Naive B cell (primary cell): ENCODE measurements at places on chromosomes 13 and 19. TPM values are rescaled to one million over a fixed set of nuclear protein-coding genes. Genes with fewer than 3 reads are reported as not detected.
A peak's percentile ranks its signal among the peaks of the same experiment; 100 is the strongest.

- no peak overlapping the region for H3K4me3 ChIP-seq
- H3K36me3 ChIP-seq: no peaks in the 10 kb centered on the region
- H3K27me3 ChIP-seq: no peaks in the 10 kb centered on the region
- H3K4me1 ChIP-seq: peaks cover 33% of the 10 kb centered on the region
Measured at GRCh38 chr13:97325738-97326137, 103.6 kb downstream of the MBNL2 start.

Gene C19orf67
- polyA plus RNA-seq: not detected

Gene OR7D2
- not detected for polyA plus RNA-seq

DNA sequence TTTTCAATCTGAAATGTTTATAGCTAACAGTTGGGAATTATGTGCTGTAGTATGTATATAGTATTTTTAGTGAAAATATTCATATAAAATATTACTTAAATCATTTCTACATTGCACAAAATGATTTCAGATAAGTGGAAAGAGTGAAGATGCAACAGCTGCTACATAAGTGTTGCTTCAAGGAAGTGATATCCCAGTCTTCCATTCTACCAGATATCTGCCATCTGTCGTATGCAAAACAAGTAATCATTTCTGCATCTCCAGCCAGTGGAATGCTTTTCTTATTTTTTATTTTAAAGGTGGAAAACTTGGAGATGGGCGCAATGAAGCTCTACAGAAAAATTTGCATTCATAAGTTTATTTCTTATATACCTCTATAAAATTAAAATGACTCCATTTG, 152.5 kb upstream of the MAB21L1 start:
- H3K27ac ChIP-seq: no peak overlapping the region
- H3K27me3 ChIP-seq: no peaks in the 10 kb centered on the region
- no peaks in the 10 kb centered on the region for H3K36me3 ChIP-seq
- DNase-seq: no peak
- H3K4me1 ChIP-seq: no peaks in the 10 kb centered on the region

Gene TJP3
- 1.2 TPM for polyA plus RNA-seq

DNA sequence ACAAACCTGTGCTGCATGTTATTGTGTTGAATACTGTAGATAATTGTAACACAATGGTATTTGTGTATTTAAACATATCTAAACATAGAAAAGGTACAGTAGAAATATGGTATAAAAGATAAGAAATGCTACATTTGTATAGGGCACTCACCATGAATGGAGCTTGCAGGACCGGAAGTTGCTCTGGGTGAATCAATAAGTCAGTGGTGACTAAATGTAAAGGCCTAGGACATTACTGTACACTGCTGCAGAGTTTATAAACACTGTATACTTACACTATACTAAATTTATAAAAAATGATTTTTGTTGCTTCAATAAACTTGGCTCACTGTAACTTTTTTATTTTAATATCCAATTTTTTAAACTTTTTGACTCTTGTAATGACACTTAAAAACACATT, 34.4 kb downstream of the LMO7 start:
- no peaks in the 10 kb centered on the region for H3K27me3 ChIP-seq
- no peak overlapping the region for H3K27ac ChIP-seq
- no peak overlapping the region for H3K4me3 ChIP-seq

DNA sequence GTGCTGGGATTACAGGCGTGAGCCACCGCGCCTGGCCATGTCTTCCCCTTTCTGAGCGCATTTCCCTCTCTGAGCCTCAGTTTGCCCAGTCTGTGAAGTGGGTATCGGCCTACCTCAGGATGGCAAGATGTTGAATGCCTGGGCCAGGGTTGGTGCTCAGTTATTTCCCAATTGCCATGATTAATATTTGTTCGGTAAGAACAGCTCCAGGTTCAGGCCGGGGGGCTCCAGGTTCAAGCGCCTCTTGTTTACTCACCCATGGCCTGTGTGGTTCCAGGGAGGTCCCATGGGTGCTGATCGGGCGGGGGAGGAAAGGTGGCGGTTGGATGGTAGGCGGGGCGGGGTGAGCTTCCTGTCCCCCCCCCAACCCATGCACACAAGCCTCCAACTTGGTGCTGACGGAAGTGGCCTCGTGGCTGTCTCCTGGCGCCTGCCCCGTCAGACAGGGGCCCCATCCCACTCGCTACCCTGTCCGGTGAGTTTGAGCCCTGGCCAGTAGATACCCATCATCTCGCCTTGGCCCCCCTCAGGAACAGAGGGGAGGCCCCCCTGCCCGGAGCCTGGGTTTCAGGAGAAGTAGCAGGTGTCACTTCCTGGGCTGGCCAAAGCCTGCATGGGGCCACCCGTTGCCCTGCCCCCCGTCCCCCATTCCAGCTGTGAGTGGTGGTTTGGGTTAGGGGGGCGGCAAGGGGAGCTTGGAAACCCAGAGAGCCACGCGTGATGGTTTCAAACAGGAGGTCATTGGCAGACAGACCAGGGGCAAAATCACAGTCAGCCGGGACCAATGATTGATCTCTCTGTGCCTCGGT, at the start of gene FCHO1:
TSS of gene FCHO1 (plus strand) at position 375 of the 809 bp plus-strand sequence. CDS start 3,688 bp downstream, outside the sequence.
- no peaks in the 10 kb centered on the region for H3K27me3 ChIP-seq
- peak; percentile 93 for DNase-seq
- peak within 1 kb of the TSS; percentile 97 for H3K27ac ChIP-seq
- peaks cover 11% of the 10 kb centered on the region for H3K36me3 ChIP-seq

Gene CLEC4G
- 3.2 TPM for polyA plus RNA-seq

- no peak for DNase-seq
- H3K27ac ChIP-seq: no peak overlapping the region
- no peaks in the 10 kb centered on the region for H3K4me1 ChIP-seq
- H3K36me3 ChIP-seq: no peaks in the 10 kb centered on the region
- H3K4me3 ChIP-seq: no peak overlapping the region
Measured at GRCh38 chr13:72540881-72541280, 186.5 kb downstream of the MZT1 start.

Gene POLR2I
- polyA plus RNA-seq: 139 TPM

GRCh38 chr13:111923991-111924677, 142.8 kb upstream of the SOX1 start:
- peaks cover 5% of the 10 kb centered on the region for H3K27me3 ChIP-seq
- no peaks in the 10 kb centered on the region for H3K4me1 ChIP-seq
- H3K27ac ChIP-seq: no peak overlapping the region
- no peaks in the 10 kb centered on the region for H3K36me3 ChIP-seq
- no peak overlapping the region for H3K4me3 ChIP-seq
- no peak for DNase-seq

DNA sequence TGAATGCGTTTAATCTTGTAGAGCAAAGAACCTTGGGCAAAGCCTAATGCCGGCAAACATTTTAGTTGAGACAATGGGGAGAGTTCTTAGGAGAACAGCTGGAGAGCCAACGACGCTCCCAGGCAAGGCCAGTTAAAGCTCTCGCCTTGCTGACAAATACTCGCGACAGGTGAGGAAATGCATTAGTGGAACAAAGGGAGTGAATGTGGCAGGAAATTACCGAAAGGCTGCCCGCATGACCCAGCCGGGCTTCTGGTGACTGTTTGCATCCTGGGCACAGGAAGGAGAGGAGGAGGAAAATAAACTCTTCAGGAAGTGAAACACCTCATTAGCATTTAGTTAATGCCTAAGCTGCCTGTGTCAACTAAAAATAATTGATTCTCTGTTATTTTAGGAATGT, 74.6 kb downstream of the SHISA2 start:
- no peak overlapping the region for H3K27ac ChIP-seq
- H3K4me3 ChIP-seq: no peak overlapping the region
- DNase-seq: no peak
- no peaks in the 10 kb centered on the region for H3K36me3 ChIP-seq
- peaks cover 43% of the 10 kb centered on the region for H3K27me3 ChIP-seq
- H3K4me1 ChIP-seq: peaks cover 5% of the 10 kb centered on the region

- no peak for DNase-seq
- no peaks in the 10 kb centered on the region for H3K36me3 ChIP-seq
- H3K4me1 ChIP-seq: no peaks in the 10 kb centered on the region
- peaks cover 57% of the 10 kb centered on the region for H3K27me3 ChIP-seq
- no peak overlapping the region for H3K4me3 ChIP-seq
Measured at GRCh38 chr19:1531587-1531986, 7.7 kb downstream of the PLK5 start.

Gene CILP2
- not detected for polyA plus RNA-seq

DNA sequence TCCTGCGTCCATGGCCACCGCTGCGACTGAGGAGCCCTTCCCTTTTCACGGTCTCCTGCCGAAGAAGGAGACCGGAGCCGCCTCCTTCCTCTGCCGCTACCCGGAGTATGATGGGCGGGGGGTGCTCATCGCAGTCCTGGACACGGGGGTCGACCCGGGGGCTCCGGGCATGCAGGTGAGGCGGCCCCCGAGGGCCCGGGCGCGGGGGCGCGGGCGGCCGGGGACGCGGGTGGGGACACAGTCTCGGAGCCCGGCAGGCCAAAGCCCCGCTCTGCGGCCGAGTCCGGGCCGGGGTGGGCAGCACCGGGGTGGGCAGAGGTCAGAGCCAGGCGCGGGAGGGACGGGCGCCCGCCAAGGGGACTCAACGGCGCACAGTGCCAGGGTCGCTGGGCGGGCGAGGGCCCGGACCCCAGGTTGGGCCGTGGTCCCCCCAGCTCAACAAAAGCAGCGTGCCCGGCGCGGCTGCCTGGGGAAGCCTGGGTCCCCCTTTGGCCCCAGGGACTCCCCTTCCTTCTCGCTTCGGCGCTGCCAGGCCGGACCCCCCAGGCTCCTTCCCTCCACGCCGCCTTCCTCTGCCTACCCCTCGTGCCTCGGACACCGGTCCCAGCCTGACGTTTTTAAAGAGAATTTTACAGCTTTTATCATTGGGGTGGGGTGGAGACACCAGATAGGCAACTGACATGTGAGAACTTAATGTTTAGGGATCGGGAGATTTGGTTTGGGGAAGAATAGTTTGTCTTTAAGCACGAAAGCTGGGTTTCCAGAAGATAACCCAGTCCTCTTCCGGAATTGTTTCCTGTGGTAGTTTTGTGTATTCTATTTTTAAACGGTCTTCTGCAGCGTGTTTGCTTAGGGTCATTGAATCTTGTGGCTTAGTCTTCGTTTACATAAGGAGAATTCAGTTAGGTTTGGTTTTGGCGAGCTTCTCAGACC, 509 bp downstream of the TPP2 start:
- peak; percentile 30 for DNase-seq
- no peaks in the 10 kb centered on the region for H3K27me3 ChIP-seq
- peak overlapping the region; percentile 100 for H3K4me3 ChIP-seq
- H3K27ac ChIP-seq: peak overlapping the region; percentile 100

DNA sequence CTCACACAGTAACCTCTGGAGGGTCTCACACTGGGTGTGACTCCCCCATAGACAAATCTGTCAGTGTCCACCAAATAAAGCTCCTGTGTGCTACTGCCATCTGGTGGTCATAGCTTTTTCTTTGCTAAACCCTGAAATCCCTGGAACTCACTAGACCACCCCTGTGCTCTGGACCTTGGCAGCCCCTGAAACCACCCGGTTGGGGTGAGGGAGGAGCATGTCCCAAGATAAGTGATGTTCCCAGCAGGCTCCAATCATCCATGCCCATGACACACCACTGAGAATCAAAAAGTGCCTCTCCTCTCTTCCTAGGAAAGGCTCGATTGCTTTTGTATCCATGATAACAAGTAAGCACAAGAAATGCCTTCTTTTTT, 6.5 kb upstream of the HSD17B14 start:
- H3K36me3 ChIP-seq: no peaks in the 10 kb centered on the region
- no peak overlapping the region for H3K27ac ChIP-seq
- H3K4me3 ChIP-seq: no peak overlapping the region
- H3K27me3 ChIP-seq: no peaks in the 10 kb centered on the region
- peak; percentile 56 for DNase-seq

DNA sequence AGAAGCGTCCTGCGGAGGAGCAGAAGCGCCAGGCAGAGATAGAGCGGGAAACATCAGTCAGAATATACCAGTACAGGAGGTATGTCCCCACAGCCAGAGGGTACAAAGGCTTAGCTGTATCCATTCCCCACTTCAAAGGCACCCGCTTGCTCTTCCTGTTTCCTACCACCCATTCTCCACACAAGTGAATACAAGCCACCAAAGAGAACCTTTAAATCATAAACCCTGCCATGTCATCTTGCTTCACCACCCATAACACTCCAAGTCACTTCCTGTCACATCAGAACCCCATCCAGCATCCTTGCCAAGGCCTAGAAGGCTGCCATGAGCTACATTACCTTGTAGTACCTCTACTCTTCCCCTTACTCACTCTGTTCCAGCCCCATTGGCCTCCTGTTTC, 205.8 kb downstream of the LMO7 start:
- H3K27ac ChIP-seq: no peak overlapping the region
- peaks cover 36% of the 10 kb centered on the region for H3K36me3 ChIP-seq
- no peak overlapping the region for H3K4me3 ChIP-seq
- no peak for DNase-seq
- H3K27me3 ChIP-seq: no peaks in the 10 kb centered on the region
